ENCODE measurements at places on chromosomes 5 and 9.

DNA sequence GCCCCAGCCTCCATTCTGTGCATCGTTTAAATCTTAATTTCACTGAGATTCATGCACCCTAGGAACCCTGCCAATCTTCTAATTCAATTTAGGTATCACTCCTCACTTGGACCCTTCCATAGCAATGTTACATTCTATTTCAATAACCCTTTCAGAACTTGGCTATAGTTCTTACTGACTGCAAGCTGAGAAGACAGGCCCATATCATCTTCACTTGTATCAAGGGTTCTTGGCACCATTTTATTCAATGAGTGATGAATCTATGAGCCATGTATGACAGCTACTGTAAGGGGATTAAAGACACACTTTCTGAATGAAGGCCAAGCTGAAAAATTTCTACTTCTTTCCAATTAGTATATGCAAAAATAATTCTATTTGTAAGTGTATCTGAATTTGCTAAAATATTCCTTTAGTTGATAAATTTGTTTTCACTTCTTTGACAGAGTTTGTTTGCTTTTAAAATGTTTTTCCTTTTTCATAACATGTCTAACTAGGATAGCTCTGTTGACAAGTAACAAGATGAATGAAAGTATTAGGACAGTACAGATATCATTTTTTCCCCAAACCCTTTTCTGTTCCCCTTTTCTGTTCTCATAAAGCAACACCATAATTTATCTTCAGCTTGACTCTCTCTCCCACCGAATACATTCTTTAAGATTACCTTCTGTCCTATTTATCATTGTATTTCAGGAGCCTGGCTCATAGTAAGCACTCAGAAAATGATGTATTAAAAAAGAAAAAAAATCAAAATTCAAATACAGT, 9.6 kb downstream of the ITGA2 start:
- DNase-seq = no peak

DNA sequence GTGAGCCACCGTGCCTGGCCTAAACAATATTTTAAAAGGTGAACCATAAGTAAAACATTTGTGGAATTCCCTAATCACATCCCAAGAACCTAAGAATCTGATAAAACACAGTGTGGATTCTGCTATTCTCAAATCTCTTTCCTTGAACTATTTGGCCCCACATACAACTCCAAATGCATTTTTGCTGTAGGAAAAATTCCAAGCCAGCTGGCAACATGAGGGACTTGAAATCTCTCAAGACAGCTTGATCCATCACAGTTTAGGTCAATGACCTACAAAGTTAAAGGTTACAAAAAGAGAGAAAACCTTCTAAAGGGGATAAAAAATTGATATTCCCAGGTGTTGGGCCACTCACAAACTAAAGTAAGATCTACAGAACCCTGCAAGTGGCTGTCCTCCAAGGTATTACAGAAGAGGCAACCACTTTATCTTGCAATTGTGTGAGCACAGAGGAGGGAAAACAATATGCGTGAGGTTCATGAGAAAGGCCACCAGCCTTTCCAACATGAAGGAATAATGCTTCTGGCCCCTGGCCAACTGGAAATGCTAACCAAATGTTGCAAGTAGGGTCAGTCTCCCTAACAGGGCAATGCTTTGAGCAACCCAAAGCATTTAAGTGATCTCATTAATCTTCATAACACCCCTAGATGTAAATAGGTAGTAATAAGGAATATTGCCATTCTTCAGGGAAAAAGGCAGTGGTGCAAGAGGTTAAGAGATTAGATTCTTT, 221.4 kb downstream of the SEMA5A start:
- DNase-seq = no peak

DNA sequence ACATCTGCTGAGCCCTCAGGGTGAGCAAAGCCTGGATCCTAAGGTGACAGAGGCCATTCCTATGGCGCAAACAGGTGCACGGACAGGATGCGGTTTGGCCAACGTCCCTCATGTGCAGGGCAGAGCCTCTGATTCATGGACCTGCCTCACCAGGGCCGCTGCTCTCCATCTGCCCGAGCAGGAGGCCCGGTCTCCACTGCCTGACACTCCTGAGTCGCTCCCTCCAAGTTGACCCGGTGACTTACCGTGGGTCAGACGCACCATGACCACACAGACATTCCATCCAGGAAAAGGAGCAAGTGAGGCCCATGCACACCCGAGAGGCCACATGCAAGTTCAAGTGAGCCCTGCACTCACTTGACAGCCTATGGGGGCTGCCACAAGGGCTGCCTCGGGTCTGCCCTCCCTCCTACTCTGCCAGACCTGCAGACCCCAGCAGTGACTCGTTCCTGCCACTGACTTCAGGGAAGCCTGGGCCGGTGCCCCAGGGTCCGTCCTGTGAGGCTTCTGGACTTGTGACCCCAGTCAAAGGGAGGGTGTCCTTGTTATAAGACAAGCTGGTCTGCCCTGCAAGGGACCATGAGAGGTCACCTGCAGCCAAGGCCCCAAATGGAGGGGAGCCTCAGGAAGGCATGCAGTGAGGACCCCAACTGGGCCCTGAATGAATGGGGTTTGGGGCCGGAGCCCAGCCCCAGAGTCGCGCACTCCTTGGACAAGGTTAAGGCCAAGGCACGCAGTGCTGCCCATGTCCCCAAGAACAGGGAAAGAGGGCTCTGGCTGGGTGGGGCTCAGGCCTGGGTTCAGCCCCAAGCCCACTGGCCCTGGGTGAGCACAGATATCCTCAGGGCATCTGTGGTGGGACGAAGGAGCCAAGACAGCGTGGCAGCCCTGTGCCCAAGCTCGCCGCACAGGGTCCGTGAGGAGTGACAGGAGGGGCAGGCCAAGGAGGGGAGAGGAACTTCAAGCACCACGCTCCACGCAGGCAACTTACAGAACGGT, 10.1 kb downstream of the BRD3OS start:
- no peak for DNase-seq

DNA sequence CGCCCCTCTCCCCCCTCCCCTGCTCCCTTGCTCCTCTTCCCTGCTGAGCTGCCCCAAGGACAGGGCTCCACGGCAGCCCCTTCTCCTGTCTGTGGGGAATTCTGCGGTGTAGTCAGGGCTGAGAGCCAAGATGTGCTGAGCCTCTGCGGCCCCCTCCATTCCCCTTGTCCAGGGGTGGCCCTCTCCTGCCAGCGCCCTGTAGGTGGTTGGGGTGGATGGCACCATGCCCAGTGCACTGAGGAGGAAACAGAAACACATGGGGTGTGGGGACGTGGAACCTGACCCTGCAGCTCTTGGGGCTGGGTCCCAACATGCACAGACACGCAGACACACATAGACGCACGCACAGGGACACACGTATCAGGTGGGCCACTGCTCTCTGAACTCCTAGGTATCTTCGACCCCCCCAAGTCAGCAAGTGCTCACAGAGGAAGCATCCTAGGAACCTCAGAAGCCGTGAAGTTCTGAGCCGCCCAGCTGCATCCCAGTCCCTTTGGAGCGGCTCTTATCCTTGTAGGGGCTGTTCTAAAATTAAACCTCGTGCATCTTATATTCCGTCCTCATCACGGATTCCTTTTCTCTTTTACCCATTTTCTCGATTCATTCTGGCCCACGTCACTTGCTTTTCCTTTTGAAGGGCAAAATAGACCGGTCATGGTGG, 64.8 kb downstream of the HMCN2 start:
- DNase-seq = no peak

DNA sequence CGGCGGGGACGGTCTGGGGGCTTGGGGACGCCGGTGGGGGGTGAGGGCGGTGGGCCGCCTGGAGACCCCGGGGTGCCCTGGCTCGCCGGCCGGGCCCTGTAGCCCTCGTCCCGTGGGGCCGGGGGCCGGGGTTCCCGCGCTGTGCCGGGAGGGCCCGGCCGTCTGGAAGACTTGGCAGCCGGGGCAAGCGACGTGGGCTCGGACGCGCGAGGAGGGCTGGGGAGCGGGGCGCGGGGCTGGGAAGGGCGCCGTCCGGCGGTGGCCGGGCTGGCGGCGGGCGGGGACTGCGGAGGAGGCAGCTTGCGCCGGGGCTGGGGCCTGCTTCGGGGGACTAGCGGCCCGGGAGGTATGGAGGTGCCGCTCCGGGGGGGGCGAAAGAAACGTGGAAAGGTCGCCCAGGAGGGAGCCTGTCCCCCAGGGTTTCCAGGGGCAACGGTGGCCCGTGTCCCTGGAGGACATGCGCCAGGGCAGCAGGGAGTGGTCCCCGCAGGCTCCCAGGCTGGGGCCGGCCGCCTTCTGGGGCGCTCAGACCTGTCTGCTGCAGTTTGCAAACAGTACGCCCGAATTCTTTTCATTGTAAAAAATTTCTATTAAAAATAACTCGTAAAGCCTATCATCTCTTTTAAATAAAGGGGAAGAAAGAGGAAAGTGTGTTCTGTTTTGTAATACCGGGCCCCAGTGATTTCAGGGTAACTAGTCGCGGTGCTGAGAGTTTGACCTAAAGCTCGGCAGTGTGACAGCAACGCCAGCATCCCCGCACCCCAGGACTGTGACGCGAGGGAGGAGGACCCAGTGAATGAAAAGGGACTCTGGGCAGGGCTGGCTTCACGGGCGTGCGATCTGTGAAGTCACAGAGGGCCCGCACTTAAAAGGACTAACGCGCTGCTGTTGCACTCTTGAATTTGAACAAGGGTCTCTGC, 752 bp upstream of the ANKH start:
- DNase-seq = peak; percentile 80

DNA sequence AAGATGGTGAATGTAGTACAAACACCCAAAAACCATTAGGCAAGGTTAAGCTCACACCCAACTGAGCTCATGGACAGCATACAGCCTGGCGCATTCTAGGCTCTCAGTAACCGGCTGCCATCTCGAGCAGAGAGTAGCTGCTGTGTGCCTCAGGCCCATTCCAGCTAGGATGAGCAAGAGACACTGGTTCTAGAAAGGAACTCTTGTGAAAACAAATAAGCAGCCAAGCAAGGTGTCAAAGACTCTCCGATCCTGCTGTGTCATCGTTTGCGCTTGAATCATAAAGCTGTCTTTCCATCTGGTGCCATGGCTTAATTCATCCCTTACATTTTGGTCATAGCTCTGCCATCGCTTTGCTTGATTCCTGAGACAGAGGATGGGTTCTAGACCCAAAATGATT, 135.4 kb upstream of the MSX2 start:
- DNase-seq = no peak

- peak; percentile 1 for DNase-seq
Measured at GRCh38 chr5:151181818-151182523, 24.4 kb upstream of the ANXA6 start.

DNA sequence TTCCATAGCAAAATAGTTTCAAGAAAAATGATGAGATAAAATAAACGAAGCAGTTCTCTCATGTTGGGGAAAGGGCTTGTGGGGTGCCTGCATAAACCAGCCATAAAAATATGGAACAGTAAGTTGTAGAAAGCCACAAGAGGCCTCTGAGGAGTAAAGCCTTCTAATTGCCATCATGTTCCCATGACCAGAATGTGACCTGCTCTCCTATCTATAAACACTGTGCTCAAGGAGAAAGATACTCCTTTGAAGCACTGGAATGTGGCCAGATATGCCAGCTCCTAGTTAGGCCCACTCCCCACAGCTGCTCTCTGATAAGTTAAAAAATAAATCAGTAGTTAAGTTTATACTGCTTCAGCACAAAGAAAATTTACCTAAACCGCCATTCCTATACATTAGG, 65.8 kb downstream of the SETX start:
- no peak for DNase-seq

DNA sequence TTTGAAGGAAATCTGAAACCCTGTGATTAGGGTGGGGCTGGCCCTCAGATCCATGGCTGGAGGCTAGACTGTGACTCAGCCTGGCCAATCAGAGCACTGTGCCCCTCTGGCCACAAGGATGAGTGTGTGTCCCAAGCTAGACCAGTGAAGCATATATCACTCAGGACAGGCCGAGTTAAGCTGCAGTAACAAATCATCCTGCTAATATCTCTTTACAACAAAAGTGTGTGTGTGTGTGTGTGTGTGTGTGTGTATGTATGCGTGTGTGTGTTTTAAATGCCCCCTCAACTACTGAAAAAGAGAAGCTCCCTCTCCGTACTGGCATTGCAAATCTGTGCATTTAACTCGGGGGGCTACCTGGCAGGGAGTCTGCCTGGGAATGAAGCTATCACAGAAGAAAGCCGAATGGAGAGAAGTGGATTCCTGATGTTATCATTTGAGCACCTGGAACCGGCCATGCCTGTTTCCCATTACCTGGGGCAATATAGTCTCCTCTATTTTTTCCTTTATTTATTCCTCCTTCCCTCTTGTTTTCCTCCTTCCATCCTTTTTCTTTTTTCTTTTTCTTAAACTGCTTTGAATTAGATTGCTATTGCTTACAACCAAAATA, 25.6 kb downstream of the STC2 start:
- no peak for DNase-seq

DNA sequence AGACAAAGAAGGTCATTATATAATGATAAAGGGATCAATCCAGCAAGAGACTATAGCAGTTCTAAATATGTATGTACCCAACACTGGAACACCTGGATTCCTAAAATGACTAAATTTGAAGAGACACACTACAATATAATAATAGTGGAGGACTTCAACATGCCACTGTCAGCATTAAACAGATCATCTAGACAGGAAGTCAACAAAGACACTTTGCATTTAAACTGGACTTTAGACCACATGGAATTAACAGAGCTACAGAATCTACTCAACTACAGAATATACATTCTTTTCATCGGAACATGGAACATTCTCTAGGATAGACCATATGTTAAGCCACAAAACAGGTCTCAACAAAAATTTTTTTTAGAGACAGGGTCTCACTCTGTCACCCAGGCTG, 58.3 kb upstream of the TLX3 start:
- no peak for DNase-seq

- DNase-seq = no peak
Measured at GRCh38 chr9:19379283-19379682, 753 bp downstream of the RPS6 start.

DNA sequence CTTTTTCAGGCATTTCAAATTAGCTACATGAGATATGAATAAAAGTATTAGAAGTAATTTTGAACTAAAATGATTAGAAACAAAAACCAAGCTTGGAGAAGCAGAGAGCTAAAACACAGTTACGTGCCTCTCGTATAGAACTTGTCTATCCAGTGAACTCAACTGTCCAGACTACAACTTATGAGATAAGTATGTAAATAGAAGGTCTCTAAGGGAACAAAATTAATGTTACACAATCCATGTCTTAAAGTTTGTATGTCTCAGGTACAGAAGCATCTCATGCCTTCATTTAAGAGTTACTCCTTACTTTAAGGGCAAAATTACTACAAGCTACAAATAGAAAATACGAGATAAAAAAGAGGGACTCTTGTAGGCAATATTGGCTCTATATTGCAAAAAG, 316.8 kb downstream of the CETN3 start:
- DNase-seq = no peak

GRCh38 chr9:21974722-21975409, 19.3 kb downstream of the CDKN2A start:
- peak; percentile 53 for DNase-seq

- no peak for DNase-seq
Measured at GRCh38 chr9:72427801-72428200, 62.8 kb upstream of the ZFAND5 start.

DNA sequence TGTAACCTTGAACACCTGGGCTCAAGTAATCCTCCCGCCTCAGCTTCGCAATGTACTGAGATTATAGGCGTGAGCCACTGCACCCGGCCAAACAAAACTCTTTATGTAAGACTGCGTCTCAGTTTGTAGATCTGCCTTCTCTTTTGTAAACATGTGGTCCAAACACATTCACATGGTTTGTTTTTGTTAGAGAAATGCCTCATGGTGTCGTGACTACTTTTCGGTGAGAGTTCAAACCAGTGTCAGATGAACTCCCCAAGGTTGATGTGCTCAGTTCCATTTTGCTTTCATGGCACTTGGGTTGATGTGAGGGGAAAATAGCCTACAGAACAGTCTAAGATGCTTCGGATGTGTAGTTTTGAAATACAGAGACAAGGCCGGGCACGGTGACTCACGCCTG, 231.6 kb downstream of the GOLPH3 start:
- DNase-seq = no peak
